NCI-H345 (cell line): ENCODE measurements at places on chromosomes 1 and 21.

- no peak for DNase-seq
These were observed 18.8 kb downstream of the RNF220 start for GRCh38 chr1:44423591-44424537.

GRCh38 chr1:43232074-43232473 lies 37.7 kb upstream of the TMEM125 start:
- DNase-seq = no peak

GRCh38 chr1:214044438-214045214 lies 56.9 kb downstream of the PROX1 start:
- DNase-seq = peak; percentile 89

DNA sequence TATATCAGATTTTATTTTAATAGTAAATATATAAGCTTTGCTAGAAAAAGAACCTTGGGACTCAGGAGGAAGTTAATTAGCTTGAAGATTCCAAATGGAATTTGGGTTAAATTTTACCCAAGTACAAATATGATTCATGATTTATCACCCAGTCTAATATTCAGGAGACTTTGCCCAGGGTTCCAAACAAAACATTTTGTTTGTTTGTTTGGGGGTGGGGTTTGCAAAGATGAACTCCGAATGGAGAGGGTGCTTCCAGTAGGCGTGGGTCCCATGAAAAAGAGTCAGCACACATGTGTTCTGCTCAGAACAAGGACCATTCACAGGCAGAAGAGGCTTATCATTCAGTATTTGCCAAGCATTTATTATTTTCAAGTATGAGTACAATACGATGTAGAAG lies 23.5 kb downstream of the KCNT2 start:
- no peak for DNase-seq

- DNase-seq = peak; percentile 81
These were observed 24.3 kb downstream of the UBE2Q1 start for GRCh38 chr1:154533952-154534844.

DNA sequence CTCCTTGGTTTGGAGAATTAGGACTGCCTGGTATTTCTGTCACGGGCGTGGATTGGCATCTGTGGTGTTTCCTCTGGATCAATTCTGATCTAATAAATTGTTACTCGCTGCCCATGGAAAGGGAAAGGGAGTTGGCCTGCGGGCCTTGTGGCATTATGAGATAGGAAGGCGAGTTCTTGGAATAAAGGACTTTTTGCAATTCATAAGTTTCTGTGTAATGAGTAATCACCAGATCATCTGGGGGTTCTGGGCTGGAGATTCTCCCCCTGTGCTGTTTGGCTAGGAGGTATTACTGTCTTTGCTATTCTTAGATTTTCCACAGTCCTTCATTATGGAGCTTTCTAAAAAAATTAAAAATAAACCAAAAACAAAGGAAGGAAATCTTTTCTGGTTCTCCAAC lies 315.9 kb downstream of the CAMTA1 start:
- no peak for DNase-seq

- DNase-seq = peak; percentile 20
These were observed 103.5 kb downstream of the RPE65 start for GRCh38 chr1:68346188-68346808.

- DNase-seq = no peak
These were observed 25.6 kb downstream of the CCDC190 start for GRCh38 chr1:162835157-162835899.

DNA sequence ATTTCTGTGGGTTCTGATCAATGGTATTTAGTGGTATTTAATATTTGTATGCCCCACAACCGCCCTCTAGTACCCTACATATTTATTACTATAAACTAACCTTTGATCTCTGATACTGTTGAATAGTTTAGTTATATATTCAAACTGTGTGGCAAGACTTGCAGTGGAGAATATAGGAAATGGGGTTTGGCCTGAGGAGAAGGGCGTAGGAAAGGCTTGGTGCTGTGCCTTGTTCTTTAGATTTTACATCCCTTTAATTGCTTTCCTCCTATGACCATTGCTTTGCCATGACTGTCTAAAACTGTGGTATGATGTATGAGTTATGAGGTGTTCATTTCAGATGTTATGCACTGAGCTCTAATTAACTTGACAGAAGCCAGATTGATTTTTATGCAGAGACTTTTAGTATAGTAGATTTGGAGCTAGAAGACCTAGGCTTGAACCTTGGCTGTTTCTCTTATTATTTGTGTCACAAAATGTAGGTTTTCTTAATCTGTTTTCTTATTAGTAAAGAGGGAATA lies 18.6 kb downstream of the DISP1 start:
- no peak for DNase-seq

- DNase-seq = no peak
These were observed 133.2 kb upstream of the BARHL2 start for GRCh38 chr1:90850181-90850897.

GRCh38 chr1:178465011-178465410 lies 31.8 kb downstream of the CLEC20A start:
- no peak for DNase-seq

- DNase-seq = no peak
These were observed 4.2 kb downstream of the GOLPH3L start for GRCh38 chr1:150692720-150693119.

GRCh38 chr1:29240400-29240837 lies 4.1 kb downstream of the PTPRU start:
- DNase-seq = peak; percentile 25

DNA sequence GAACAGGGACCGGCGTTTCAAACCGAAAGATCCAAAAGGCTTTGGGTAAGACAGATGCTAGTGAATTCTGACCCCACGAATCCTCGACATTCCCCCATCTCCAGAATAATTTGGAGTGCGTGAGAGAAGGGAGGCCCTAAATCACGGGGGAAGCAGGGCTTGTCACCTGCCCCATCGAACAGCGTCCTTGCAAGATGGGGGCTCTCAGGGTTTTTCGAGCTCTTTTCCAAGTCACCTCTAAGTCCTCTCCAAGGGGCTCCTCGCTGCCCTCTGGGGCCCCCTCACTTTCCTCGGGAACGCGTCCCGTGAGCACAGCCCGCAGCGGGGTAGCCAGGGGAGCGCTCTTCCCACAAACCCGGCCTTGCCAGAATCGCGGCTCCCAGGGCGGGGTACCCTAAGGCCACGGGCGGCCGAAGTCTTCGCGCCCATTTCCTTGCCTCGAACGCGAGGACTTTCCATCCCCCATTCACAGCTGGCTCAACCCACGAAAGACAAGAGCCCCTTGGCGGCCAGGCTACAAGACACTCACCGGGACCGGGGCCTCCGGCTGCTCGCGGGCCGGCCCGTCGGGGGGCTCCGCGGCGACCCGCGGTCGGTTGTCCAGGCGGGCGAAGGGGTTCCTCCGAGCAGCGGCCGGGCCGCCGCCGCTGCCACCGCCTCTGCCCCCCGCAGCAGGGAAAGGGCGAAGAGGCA lies 546 bp downstream of the DONSON start:
- peak; percentile 50 for DNase-seq

- DNase-seq = no peak
These were observed 64.4 kb upstream of the ETS2 start for GRCh38 chr21:38741092-38741949.

- no peak for DNase-seq
These were observed 15.8 kb downstream of the SOD1 start for GRCh38 chr21:31675318-31675717.

- no peak for DNase-seq
These were observed 900.1 kb downstream of the TTLL7 start for GRCh38 chr1:83098791-83099190.

DNA sequence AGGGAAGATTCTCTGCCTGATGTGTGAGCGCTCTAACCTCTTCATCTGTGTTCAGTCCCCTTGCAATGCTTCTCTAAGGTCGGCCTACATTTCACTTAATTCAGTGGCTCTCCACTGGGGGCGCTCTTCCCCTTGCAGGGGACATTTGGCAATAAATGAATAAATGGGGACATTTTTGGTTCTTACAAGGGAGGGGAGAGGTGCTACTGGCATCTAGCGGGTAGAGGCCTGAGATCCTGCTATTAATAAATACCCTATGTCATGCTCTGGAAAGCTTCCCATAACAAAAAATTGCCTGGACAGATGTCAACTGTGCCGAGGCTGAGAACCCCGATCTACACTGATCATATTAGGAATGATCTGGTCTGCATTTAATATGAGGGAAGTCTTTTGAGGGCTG lies 25.9 kb upstream of the DNAJC11 start:
- peak; percentile 11 for DNase-seq

GRCh38 chr1:34663031-34663430 lies 91.8 kb upstream of the GJB5 start:
- no peak for DNase-seq

DNA sequence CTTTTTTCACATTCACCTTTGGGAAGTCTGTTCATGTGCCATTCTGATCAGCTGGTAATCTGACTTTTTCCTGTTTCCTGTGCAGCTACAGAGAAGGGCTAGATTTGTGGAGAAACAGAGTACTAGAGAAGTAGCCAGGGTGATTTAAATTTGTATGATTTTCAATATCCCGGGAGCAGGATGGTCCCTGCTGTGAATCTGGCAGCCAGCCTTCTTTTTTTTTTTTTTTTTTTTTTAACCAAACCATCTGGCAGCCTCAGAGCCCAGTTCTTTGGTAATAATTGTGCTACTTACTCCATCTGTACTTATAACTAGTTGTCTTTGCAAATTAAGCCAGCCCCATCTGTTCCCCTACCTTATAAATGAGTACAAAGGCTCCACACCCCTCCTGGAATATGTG lies 248.6 kb upstream of the DEPDC1 start:
- DNase-seq = no peak

DNA sequence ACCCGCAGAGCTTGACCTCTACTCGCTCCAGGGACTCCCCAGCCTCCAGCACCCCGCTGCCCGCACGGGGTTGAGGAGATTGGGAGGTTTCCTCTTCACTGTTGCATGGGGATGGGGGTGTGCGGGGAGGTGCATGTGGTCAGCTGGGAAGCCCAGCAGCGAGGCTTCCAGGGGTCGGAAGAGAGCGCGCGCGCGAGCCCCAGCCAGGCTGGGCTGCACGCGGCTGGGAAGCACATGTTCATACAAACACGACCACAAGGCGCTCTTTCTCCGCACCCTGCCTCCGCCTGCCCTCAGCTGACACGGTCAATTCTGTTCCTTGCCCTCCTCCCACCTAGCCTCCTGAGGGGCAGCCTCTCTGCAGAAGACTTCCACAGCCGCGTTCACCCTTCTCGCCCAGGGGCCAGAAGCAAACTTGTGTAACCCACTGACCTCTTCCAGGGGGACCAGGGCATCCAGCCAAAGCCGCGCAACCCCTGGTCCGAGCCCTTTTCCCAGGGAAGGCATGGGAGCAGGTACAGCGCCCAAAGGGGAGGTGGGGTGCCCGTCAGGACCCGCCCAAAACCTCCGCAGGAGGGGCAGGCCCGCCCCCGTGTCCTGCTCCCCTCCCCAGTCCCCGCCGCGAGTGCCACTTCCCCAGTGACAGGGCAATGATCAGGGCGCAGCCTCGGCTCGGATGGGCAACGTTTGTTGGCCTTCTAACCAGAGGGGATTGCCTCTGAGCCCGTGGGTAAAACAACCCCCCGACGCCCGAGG lies 1.3 kb downstream of the COL24A1 start:
- no peak for DNase-seq

- no peak for DNase-seq
These were observed 21.2 kb downstream of the DDX20 start for GRCh38 chr1:111776861-111777260.

DNA sequence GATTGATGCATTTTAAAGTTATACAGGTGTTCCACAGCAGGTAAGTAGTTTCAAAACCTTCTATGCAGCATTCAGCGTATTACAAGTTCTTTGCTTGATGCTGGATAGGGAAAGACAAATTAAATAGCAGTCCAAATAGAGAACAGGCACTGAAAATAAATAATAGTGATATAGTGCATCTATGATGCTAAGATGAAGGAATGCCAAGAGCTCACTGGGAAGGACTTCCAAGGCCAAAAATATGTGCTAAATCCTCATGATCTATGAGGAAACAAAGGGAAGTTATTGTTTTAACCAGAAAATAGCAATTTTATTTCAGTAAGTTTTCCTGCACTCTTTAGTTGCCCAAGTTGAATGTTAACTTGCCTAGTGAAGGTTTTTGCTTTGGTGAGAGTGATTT lies 127.8 kb upstream of the GREM2 start:
- no peak for DNase-seq

GRCh38 chr1:53377438-53377841 lies 49.6 kb upstream of the LRP8 start:
- no peak for DNase-seq

DNA sequence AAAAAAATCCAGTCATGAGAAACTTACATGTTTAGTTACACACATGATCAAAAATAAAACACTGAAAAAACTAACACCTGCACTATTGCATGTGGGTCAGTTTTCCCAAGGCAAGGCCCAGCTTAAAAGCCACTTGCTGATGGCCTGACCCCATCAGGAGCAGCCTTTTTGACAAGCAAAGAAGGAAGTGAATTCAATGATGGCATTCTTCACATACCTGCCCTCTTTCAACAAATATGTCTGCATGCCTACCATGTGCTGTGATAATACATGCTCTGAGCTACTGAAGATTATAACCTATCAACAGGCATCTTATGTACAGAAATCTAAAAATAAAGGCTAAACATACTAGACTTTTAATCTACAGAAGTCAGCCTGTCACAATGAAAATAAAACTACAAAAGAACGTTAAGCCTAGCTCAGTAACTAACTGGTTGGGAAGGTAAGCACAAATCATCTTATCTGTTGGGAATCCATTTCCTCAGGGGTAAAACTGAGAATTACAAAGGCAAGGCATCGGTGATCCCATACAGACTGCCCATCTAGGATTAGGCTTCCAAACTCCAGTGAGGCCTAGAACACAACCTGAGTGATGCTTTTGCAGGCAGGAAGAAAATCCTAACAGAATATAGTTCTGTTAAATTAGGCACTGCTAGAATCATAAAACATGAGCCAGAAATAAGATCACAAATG lies 14.5 kb downstream of the SORT1 start:
- DNase-seq = no peak

GRCh38 chr1:78229344-78229743 lies 183.6 kb downstream of the GIPC2 start:
- no peak for DNase-seq

GRCh38 chr1:153397924-153398651 lies 7.2 kb upstream of the S100A8 start:
- no peak for DNase-seq

GRCh38 chr1:26991310-26992116 lies 2.0 kb upstream of the TRNP1 start:
- DNase-seq = no peak

- DNase-seq = no peak
These were observed 50.6 kb upstream of the SLC45A1 start for GRCh38 chr1:8267307-8267706.

GRCh38 chr1:173205146-173206051 lies 1.7 kb downstream of the TNFSF4 start:
- DNase-seq = no peak

GRCh38 chr1:224534731-224535130 lies 81.4 kb upstream of the CNIH3 start:
- peak; percentile 78 for DNase-seq

- peak; percentile 44 for DNase-seq
These were observed 5.8 kb upstream of the EPHA8 start for GRCh38 chr1:22557341-22557950.

DNA sequence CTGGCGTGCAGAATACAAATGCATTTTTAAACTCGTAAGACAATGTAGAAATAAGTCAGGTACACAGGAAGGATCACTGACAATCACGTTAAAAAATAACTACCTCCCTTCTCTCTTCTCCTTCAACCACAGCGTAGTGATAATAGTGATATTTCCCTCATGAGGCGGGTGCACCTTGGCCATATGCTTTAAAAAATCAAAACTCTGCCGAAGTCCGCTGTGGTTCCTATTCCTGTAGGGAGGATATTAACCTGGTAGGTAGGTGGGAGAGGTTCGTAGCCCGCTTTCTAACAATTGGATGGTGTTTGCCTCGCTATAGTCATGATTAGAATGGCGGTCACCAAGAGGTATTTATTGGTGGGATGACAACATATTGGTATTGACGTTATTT lies 732 bp downstream of the GREM2 start:
- no peak for DNase-seq
